Pericardium fibroblast (primary cell): ENCODE measurements at places on chromosomes 6 and 20. TPM values are rescaled to one million over a fixed set of nuclear protein-coding genes. Genes with fewer than 3 reads are reported as not detected.

The MEP1A gene
- not detected in 2 replicates for total RNA-seq

The ITPR3 gene
- total RNA-seq = 15.9 and 27.5 TPM in 2 replicates

The OR2B3 gene
- not detected in 2 replicates for total RNA-seq

The BCAS4 gene
- total RNA-seq = 5.6 and 8.2 TPM in 2 replicates

The ACSS1 gene
- total RNA-seq = 19.2 and 34.0 TPM in 2 replicates

The TSHZ2 gene
- total RNA-seq = 0.35 and 16.3 TPM in 2 replicates

The CCM2L gene
- not detected in 2 replicates for total RNA-seq

The IRAK1BP1 gene
- 1.3 and 2.1 TPM in 2 replicates for total RNA-seq
